ENCODE measurements at places on chromosomes 3 and 15. TPM values are rescaled to one million over a fixed set of nuclear protein-coding genes. Genes with fewer than 3 reads are reported as not detected.

Gene STRA6
- total RNA-seq = 13.6 TPM

Gene ZXDC
- total RNA-seq = 21.0 TPM

Gene FAM43A
- total RNA-seq = 18.9 TPM

Gene CPLX3
- total RNA-seq = not detected

Gene RBP2
- total RNA-seq = 295 TPM

Data from hepatocyte (in vitro differentiated cells).